Cortex of kidney (tissue), 1 donor: ENCODE measurements at places on chromosomes 2 and 18.

DNA sequence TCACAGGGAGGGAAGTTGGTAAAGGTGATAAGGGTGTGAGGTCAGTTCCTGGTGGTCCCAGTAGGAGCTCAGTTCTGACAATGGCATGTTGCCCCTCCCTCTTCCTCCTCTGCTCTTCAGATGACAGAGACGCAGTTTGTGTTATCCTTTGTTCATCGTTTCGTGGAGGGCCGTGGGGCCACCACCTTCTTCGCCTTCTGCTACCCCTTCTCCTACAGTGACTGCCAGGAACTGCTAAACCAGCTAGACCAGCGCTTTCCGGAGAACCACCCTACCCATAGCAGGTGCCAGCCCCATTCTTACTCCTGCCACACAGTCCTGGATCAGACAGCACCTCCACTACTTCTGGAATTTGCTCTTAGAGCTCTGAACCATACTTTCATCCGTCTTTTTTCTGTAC lies 2.3 kb downstream of the AGBL5 start:
- DNase-seq, result no peak

GRCh38 chr2:232502911-232503808 lies 15.5 kb upstream of the ECEL1 start:
- DNase-seq, result no peak

DNA sequence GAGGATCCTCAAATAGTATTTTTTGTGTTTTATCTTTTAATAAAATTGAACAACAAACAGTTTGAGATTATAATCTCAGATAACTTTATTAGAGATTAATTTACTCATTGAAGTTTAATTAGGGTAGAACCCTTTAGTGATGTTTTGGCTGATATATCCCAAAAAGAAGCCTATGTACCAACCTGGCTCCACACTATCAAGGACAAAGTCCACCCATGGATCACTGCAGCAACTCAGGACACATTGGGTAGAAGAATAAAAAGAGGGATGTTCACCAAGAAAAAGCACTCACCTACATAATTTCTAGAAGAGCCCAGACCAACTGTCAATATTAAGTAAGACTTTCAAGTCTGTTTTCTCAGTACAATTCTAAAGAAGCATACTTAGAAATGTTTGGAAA lies 112.9 kb downstream of the EXOC6B start:
- no peak for DNase-seq

DNA sequence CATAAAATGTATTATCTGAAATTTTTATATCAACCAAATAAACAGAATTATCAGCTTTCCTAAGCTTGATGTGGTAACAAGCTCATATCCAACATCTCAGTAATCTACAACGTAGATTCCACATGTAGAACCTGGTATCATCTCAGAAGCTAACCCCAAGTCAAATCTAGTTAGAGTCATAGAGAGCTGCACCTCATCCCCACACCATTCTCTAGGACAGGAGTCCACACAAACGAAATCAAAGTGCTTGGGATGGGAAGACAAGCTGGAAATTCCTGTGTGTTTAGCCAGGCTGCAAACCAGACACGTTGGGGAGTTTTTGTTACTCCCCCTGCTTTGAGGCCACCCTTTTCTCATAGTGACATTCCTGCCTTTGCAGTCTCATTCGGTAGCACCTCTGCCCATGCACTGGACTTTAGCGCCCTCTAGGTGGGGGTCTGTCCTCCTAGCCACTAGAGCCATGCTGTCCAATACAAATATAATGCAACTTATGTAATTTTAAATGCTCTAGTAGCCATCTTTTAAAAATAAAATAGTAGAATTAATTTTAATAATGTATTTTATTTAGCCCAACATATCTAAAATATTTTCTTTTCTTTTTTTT lies 28.1 kb upstream of the SATB2 start:
- DNase-seq, result no peak

DNA sequence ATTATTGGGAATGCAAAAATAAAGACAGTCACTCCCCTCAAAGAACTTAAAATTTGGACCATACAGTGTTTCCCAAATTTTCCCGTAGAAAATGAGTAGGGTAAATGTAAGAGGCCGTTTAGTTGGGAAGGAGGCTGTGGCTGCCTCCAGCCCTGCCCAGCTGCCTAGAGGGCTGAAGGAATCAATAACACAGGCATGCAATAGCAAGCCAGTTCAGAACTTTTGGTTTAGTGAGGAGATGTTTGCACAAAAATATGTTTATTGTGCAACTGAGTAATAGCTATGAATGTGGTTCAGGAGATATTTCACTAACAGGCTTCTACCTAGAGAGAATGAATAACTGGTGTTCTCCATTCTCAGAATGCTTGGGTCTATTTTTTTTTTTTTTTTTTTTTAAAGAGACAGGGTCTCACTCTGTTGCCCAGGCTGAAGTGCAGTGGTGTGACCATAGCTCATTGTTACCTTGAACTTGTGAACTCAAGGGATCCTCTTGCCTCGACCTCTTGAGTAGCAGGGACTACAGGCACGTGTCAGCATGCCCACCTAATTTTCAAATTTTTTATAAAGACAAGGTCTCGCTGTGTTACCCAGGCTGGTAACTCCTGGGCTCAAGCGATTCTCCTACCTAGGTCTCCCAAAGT lies 23.6 kb downstream of the UGP2 start:
- no peak for DNase-seq

- no peak for DNase-seq
Observed at GRCh38 chr2:162484551-162484950, 140.6 kb downstream of the GCA start.

- DNase-seq, result no peak
Observed at GRCh38 chr2:237191714-237192081, 106.0 kb downstream of the COPS8 start.
